ENCODE measurements at places on chromosomes 6 and 20. TPM values are rescaled to one million over a fixed set of nuclear protein-coding genes. Genes with fewer than 3 reads are reported as not detected.

DNA sequence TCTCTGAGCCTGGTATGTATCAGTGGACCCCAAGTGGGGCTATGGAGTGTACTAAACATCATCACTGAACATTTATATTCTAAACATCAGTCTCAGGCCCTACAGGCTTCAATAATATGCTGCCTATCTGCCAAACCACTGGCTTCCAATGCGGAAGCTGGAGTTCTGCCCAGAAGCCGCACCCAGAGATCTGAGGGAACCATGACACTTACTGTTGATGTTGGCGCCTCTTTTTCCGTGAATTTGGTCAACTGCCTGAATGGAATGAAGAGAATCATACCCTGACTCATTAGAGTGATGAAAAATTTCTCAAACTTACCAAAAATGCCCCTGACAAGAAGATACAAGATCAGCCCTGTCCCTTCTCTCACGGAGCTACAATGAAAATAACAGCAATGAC is 66.2 kb downstream of the SLC22A23 start:
- no peak for DNase-seq

CST2 gene
- not detected for total RNA-seq

GRCh38 chr6:151071295-151071694 is 168.5 kb upstream of the AKAP12 start:
- DNase-seq: no peak

GRCh38 chr20:48599106-48599747 is 228.6 kb downstream of the PREX1 start:
- DNase-seq: no peak

DNA sequence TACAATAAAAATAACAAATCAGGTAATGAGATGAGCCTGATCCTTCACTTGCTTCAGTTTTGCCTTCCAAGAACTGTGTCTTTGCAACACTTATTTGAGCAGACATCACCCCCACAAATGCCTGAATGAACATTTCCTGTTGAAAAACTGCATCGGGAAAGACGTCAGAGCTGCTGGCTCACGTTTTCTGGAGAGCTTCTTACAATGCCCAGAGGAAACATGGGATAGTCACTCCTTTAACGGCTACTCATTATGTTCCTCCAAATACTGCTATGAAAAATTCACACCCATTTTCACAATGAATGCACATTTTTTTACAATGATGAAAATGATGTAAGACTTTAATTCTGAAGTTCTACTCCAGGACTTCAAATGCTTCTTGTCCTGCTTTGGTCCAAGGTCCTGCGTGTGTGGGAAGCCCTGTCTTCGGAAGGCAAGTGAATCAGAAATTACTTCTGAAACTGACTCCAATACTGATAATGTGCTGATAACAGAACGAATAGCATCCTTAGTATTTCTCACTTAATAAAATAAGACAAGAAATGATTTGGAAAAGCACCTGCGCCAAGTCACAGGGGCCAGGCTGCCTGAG is 238.0 kb downstream of the ANKRD60 start:
- no peak for DNase-seq

GRCh38 chr6:296151-297122 is 4.2 kb downstream of the DUSP22 start:
- DNase-seq: no peak

DNA sequence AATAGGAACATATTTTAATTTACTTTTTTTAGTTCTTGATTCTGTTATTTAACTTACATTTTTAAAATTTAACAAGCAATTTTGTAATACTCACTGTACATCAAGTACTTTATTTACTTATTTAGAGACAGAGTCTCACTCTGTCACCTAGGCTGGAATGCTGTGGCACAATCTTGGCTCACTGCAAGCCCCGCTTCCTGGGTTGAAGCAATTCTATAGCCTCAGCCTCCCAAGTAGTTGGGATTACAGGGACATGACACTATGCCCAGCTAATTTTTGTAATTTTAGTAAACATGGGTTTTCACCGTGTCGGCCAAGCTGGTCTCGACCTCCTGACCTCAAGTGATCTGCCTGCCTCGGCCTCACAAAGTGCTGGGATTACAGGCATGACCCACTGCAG is 7.0 kb downstream of the BTN3A3 start:
- no peak for DNase-seq

GRCh38 chr6:154954347-154954746 is 40.8 kb upstream of the TIAM2 start:
- DNase-seq: no peak

Data from activated naive CD8-positive, alpha-beta T cell treated with anti-CD3 and anti-CD28 coated beads for 36 hours (primary cell).